ENCODE measurements at places on chromosomes 16 and 17.

- no peak for DNase-seq
Measured at GRCh38 chr17:1275962-1276736, 3.3 kb upstream of the TRARG1 start.

GRCh38 chr17:29358416-29358815 is 31.7 kb upstream of the TAOK1 start:
- no peak for DNase-seq

- no peak for DNase-seq
Measured at GRCh38 chr17:39196808-39197291, 619 bp downstream of the CACNB1 start.

GRCh38 chr16:31874366-31875111 is 932 bp downstream of the ZNF267 start:
- no peak for DNase-seq

- DNase-seq, result no peak
Measured at GRCh38 chr17:35809855-35810461, 674 bp downstream of the TAF15 start.

DNA sequence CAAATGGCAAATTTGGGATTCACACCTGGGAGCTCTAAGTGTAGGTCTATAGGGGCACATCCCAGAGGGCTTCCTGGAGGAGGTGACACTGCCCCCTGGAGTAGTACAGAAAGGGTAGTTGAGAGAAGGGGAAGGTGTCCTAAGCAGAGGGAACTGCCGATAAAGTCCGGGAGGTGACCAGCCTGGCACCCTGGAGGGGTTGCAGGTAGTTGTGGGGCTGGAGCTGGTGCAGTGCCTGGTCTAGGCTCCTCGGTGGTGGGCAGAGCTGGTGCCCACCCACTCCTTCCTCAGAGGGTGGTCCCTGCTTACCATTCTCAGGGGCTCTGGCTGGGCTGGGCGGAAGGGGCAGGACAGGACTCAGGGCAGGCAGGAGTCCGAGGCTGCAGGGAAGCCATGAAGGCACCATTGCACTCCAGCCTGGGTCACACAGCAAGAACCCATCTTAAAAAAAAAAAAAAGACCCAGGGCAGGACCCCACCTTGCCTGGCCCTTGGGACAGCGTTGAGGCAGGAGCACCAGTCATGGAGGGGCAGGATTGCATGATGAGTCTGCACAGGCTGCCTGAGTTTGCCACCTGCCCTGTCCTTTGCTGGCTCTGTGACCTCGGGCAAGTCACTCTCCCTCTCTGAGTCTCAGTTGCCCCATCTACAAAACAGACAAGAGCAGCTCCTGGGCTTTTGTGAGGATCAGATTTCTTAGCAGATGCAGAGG is 43.8 kb downstream of the LAT start:
- no peak for DNase-seq

DNA sequence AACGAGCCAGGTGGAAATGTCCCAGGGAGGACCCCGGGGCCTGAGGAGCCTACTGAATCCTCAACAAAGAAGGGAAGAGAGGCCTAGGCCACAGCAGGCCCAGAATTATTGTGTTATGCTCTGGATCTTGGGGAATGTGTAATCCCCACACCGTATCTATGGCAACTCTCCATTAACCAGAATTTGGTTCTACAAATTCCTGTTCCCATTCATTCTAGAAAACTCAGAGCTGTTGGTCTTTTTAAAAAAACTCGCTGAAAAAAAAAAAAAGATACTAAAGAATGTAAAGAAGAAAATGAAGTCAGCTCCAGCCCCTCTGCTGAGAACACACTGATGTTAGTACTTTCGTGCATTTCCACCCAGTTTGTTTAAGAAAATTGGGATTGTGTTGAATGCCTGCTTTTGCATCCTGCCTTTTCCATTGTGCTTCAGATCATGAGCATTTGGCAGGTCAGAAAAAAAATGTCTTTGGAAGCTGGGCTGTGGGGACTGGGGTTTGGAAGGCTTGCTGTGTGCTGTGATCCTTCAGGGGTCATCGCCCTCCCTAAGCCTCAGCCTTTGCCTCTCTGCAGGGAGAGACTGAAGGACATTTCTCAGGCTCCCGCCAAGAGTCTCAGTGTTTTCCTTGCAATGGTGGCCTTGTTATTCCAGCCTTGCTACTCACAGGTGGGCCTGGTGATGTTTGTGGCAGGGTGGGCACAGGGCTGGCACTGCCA is 69.5 kb downstream of the SREBF1 start:
- no peak for DNase-seq

All from esophagus squamous epithelium (tissue), 5 donors.